K562 (cell line): ENCODE measurements at places on chromosomes 3 and 15. TPM values are rescaled to one million over a fixed set of nuclear protein-coding genes. Genes with fewer than 3 reads are reported as not detected.

- DNase-seq: no peak
Measured at GRCh38 chr3:63613561-63613960, 38.9 kb upstream of the SNTN start.

DNA sequence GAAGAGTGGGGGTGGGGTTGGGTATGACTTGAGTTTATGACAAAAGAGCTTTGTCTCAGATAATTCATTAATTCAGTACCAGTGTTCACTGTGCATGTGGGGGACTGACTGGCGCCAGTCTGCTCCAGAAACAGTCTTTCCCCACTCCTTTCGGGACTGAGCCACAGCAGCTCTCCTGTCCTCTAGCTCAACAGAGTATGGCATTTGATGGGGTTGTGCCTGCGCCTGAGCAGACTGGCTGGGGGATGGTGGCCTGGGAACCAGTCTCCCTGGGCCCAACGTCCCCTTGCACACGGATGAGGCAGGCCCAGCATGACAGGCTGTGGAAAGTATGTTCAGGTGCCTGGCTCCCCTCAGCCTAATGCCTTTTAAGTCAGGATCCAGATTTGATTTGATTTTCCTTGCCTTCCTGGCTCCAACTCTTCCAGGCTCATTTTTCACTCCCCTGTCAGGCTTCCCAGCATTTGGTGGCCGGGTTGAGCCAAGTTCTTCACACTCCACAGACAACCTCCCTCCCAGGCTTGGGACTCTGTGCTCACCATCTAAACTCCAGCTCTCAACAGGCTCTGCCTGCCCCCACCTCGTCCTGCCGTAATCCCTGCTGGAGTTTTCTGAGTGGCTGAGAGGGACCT, 105.0 kb downstream of the MYLK start:
- DNase-seq: no peak

DNA sequence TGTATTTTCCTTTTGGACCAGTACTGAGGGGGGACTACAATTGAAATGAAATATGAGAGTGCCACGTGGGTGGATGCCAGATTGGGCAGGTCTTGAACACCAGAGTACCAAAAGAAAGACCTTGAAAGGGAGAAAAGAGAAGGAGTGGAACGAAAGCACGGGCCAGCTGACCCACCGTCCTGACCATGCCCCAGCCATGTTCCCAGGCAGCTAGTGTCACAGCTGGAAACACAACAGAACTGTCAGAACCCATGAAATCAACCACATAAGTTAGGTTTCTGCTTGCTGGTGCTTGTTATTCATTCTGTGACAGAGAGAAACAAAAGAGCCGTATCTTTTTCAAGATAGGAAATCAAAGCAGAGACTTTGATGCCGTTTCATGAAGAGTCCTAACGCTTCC, 268.8 kb downstream of the MEX3B start:
- DNase-seq: no peak

GRCh38 chr15:39313881-39314280, 267.0 kb upstream of the THBS1 start:
- DNase-seq: no peak

DNA sequence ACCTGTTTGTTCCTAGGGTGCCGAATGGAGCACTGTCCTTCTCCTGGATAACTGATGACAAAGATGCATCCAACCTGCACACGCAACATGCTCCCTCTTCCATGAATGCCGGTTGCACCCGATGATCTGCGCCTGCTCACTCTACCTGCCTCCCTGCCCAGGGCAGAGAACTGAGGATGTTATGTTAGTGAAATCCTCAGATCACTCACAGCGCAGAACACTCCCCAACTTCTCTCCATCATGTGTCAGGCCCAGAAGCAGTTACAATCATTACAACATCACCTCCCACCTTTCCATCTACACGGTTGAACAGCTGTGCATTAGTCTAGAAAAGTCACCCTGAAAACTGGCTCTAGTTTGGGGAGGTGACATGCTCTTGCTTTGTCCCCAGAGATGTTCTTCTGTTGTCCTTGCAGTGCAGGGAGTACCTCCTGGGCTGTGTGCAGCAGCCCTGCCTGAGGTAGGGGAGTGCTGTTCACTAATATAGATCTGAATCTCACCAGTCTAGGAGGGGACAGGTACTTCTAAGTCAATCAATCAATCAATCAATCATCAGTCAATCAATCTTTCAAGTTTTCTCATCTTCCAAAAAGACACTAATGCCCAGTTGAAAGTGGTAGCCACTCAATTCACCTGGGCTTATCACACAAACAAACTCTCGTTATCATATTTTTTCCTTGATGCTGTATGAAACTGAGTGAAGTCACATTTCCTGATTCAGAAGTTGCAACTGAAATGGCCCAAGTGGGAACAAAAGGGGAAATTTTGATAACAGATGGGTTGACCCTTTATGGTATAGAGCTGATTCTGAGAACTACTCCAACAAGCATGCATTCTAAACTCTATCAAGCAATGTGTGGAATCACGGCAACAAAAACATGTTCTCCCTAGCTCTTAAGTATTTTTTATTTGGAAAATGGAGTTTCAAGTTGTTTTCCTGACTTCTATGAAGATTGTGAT, 15.4 kb upstream of the ISLR start:
- DNase-seq: no peak

- no peak for DNase-seq
Measured at GRCh38 chr3:197504641-197505121, 51.1 kb downstream of the BDH1 start.

DNA sequence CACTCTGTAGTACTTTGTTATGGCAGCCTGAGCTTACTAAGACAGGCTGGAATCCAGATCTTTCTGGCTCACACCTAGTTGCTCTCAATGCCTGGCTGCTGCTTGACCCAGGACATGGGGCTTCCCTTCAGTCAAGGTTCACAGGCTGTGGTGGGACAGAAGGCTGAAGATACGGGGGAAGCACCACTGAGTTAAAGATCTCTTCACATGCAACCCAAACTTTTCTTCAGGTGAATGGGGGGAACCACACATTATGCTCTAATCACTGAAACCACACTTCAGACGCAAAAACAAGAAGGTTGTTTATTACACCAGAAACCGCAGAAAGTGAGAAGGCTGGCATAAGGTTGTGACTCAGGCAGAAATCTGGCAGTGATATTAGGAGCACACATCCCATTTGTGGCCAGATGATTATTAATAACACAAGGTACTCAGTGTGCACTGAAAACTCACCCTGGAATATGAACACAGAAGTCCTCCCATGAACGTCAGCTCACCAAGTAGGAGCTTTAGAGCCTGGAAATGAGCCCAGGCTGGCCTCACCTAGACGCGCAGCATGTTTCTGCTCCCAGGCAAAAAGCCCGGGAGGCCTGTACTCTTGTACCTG, 230.5 kb upstream of the CHRNA7 start:
- no peak for DNase-seq

GRCh38 chr3:45965253-45965652, 22.0 kb downstream of the CXCR6 start:
- no peak for DNase-seq

GRCh38 chr3:108251265-108251664, 29.0 kb upstream of the IFT57 start:
- DNase-seq: no peak

GRCh38 chr15:62449638-62450037, 284.6 kb upstream of the C2CD4B start:
- no peak for DNase-seq

GRCh38 chr3:75938921-75939320, 153.6 kb upstream of the ZNF717 start:
- no peak for DNase-seq

DNA sequence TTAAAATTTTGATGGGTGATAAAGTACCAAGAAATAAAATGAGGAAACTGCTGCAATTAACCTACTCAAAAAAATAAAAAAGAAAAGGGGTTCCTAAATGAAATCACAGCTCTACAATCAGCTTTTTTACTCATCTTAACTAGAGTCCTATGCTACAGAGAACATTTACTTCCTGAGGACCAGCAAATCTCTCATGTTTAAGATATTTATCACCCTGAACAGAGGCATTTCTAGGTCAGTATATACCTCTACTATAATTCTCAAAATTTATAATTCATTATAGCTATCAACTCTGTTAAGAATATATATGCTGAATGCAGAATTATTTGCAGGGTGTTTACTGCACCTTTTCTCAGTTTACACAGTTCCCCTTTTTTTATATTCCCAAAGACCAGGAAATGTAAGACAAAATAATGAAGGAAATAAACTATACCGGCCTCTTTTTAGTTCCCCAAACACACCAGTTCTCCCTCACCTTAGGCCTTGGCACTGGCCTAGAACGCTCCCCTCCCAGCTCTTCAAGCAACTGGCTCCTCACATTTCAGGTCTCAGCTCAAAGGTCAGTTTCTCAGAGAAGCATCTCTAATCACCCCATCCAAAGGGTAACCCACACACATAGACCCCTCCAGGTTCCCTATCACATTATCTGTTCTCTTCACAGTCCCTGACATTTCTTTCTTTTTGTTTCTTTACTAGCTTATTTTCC, 71.1 kb downstream of the LRRFIP2 start:
- DNase-seq: no peak

- no peak for DNase-seq
Measured at GRCh38 chr3:135930255-135930654, 35.3 kb upstream of the PPP2R3A start.

GRCh38 chr15:93614386-93615104, 525.5 kb upstream of the RGMA start:
- DNase-seq: no peak

DNA sequence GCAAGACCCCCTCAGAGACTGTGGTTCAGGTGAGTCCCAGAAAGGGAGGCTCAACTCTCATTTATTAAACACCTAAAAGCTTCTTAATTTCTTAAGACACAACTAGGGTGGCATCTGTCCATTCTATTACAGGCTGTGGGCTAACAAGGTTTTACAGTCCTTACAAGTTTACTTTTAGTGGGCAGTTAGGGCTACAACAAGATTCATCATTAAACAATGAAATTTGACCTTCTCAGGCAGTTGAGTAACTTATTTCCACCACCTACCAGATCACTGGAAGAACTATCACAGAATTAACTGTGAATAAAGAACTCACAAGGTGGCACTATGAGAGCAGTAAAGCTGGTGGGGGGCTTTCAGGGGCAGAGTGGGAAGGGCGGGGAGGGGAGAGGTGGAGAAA, 132.6 kb downstream of the PLD1 start:
- no peak for DNase-seq

- no peak for DNase-seq
Measured at GRCh38 chr15:81612631-81613030, 238.6 kb upstream of the TMC3 start.

DNA sequence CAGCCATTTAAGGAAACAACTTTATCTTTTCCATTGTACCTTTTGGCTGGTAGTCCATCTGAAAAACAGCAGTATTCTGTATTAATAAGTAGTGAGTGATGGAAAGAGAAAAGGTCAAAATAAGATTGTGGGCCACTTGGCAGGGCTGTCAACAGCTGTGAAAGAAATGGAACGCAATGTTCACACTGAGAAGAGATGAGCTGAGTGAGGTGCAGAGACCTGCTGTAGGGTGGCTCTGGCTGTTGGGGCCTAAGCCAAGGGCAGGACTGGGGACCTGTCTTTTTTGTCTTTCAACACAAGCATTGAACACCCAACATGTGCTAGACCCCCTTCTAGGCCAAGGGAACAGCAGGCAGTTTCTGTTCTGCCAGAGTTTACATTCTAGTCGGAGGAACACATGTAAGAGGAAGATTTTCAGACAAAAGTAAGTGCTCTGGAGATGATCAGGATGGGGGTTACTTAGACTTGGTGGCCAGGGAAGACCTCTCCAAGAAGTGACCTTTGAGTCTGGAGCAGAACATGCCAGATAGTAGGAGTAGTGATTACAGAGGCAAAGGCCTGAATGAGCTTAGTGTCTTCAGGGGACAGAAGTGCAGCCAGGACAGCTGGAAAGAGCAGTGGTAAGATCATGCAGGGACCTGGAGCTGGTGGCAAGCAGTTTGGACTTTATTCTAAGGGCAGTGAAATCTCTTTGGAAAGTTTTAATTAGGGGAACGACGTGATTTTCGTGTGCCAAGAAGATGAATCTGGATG, 29.6 kb downstream of the TSEN2 start:
- DNase-seq: no peak

GRCh38 chr3:43213631-43214030, 72.7 kb upstream of the SNRK start:
- no peak for DNase-seq

GRCh38 chr15:101264011-101264410, 12.2 kb upstream of the CHSY1 start:
- DNase-seq: no peak

- DNase-seq: no peak
Measured at GRCh38 chr3:78035131-78035641, 995.3 kb downstream of the ROBO2 start.

- no peak for DNase-seq
Measured at GRCh38 chr15:84987949-84988624, 6.4 kb downstream of the PDE8A start.

GRCh38 chr15:45612790-45613415, 21.9 kb upstream of the SQOR start:
- DNase-seq: no peak

- DNase-seq: no peak
Measured at GRCh38 chr3:114362815-114363214, 69.0 kb downstream of the TIGIT start.

DNA sequence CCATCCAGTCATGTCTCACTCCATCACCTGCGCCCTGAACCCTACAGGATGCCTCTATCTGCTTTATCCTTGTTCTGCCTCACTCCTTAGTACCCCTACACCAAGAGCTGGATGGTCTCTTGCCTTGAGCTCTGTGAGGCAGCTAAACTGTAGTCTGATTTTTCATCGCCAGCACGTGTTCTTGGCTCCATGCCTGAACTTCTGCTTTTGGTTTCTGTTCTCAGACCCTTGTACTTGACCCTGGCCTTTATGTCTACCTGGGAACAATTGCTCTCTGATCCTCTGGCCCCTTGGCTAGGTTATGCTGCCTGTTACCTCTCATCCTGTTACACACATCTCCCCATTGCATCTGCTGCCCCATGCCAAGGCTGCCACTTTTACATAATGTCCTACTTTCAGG, 318.0 kb upstream of the LMCD1 start:
- no peak for DNase-seq

DNA sequence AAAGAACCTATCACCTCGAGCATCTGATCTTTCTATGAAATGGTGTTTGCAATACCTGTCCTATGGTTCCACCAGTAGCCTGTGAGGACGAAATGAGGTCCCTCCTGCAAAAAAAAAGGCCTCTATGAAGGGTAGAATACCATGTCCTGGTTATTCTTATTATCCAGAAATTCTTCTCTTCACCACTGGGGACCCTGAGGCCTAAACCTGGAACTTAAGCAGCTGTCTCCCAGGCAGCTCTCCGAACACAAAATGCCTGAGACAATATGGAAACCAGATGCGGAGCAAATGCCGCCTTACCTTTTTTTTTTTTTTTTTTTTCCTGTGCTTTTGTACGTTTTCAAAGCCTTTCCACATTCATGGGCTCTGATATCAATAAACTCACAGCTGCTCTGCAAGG, 62.1 kb upstream of the WNT5A start:
- peak; percentile 6 for DNase-seq

GRCh38 chr15:39246523-39246922, 334.4 kb upstream of the THBS1 start:
- DNase-seq: no peak

Gene OR5K2
- total RNA-seq: not detected in 2 replicates

Gene TAGLN3
- not detected in 2 replicates for total RNA-seq

Gene LMAN1L
- total RNA-seq: not detected in 2 replicates

Gene PLAAT1
- 1.2 and 1.6 TPM in 2 replicates for total RNA-seq

Gene SLC24A5
- total RNA-seq: not detected in 2 replicates

Gene RASL12
- not detected in 2 replicates for total RNA-seq

Gene FBXW12
- not detected in 2 replicates for total RNA-seq

Gene WNT5A
- total RNA-seq: 0.11 and 0.25 TPM in 2 replicates

Gene IL17RC
- total RNA-seq: 11.4 and 12.3 TPM in 2 replicates

Gene RBPMS2
- total RNA-seq: 2.6 and 2.7 TPM in 2 replicates

Gene PPM1L
- total RNA-seq: 0.31 and 0.38 TPM in 2 replicates

Gene COX17
- total RNA-seq: 34.3 and 44.2 TPM in 2 replicates

Gene SMAD3
- 24.3 and 30.1 TPM in 2 replicates for total RNA-seq

Gene ZNF620
- 3.3 and 5.7 TPM in 2 replicates for total RNA-seq

Gene SETD2
- total RNA-seq: 39.3 and 39.5 TPM in 2 replicates
